ENCODE measurements at places on chromosomes 4 and X.

DNA sequence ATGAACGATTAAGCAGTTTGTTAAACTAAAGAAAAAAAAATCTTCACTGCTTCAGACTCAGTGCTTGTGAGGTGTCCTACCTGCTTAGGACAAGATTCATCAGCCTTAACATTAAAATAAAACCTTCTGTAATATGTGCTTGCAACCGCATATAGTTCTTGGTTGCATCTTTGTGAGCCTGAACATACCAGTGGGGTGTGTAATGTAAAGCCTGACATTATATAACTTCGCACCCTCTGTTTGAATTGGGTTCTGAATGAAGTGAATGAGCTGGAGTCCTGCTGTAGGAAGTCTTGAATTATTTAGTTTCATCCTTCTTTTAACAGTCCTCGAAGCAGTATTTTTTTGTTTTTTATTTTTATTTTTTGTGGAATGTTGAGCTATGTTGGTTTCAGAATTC is 3.1 kb downstream of the KDM6A start:
- no peak for DNase-seq

DNA sequence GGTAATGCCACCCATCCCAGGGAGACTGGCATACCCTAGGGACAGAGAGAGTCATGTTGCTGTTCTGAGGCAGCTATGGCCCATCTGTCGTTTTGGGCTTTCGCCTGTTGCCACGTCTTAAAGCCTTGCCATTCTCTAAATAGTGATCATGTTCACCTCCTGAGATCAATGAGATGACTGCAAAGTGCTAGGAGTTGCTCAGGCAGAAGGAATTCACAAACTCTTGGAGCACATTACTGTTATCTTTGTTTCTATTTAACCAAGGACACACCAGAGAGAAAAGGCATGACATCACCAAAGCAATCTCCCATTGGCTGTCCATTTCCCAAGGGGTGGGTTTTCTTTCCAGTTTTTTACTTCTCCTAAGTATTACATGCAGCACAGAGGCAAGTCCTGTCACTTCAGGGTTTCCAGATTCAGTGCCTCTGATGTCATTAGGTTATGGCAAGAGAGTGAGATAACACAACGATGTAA is 37.1 kb upstream of the SETD7 start:
- no peak for DNase-seq

- DNase-seq, result no peak
These were observed 10.3 kb downstream of the AKAP17A start for GRCh38 chrX:1601768-1602085.

- DNase-seq, result no peak
These were observed 19.4 kb downstream of the TRMT44 start for GRCh38 chr4:8459867-8460445.

DNA sequence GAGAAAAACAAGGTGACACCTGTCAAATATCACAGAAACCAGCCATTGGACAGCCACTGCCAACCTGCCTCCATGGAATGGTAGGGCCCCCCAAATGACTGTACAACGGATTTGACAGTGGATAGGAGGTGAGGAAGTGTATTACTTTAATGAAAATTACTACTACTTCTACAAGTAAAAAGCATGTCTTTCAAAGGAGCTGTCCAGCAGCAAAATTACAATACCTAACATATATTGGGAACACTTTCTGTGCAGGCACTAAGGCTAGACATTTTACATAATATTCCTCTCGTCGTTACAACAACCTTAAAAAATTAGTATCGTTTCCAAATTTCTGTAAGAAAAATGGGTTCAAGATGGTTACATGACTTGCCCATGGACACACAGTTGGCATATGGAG is 14.9 kb downstream of the PPP3CA start:
- DNase-seq, result no peak

DNA sequence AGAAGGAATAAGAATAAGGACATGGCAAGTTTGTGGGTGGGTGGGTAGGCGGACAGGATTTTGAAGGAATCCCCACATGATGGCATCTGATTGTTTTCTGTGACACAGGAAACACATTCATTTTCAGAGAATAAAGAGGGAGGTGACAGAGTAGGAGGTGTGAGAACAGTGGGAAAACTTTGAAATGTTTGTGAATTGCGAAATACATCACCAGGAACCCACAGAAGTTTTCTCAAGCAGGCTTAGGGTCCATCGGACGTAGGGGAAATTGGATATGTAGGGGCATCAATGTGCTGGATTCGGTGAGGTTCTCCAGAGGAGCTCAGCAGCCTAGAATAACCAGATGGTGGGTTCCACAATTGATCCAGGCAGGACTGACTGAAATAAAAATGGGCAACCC is 171.6 kb downstream of the GLRA2 start:
- no peak for DNase-seq

DNA sequence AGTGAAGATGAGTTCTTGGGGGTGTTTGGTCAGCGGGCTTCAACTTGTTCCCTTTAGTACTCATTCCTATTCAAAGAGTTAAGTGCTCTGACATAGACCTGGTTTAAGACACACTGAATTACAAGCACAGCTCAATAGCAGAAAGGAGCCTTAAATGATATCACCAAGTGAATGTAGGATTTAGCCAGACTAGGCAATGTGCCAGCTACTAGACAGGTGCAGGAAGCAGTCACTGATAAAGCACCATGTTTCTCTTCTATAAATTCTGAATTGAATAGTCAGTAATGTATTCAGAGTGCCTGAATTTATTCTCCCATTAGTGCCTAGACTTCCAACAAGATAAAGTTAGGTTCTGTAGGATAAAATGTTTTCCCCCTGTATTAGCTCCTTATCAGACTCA is 63.6 kb downstream of the ASB9 start:
- no peak for DNase-seq

DNA sequence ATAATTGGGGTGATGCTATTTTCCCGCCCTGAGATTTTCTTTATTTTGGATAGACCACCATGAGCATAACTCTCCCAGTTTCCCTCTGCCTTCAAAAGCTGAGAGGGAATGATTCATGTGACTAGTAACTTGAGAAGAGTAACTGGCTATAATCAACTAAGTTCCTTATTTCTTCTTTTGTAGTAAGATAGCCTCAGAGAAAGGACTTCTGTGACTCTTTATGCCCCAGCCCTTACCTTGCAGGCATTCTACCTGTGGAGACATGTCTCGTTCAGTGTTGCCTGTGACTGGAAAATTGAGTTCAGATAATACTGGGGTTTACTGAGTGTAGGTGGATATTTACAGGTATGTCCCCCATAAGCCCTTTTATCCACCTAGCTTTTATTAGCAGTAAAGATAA is 715.4 kb upstream of the HS3ST1 start:
- no peak for DNase-seq

- DNase-seq, result no peak
These were observed 235.9 kb upstream of the FMR1 start for GRCh38 chrX:147675819-147676218.

- DNase-seq, result no peak
These were observed 108.0 kb upstream of the ZNF518B start for GRCh38 chr4:10565166-10565780.

GRCh38 chr4:37452952-37453280 is 208.4 kb downstream of the NWD2 start:
- no peak for DNase-seq

DNA sequence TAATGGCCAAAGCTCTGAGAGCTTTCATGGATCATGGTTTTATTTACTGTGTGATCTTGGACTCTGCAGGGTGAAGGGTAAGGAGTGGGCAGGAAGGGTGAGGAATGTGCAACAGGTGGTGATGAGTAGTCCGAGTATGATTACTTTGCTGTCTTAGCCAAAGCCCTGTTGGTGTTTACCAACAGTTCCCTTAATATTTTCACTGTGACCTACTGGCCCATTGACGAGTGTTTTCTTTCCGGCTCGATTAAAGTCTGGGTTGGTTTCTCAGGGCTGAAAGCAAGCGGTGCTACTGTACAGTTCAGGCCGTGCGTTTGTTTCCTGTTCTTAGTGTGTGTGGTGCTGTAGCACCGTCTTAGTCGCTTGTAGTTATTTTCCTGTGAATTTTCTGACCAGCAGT is 2.6 kb downstream of the ARHGAP24 start:
- no peak for DNase-seq

DNA sequence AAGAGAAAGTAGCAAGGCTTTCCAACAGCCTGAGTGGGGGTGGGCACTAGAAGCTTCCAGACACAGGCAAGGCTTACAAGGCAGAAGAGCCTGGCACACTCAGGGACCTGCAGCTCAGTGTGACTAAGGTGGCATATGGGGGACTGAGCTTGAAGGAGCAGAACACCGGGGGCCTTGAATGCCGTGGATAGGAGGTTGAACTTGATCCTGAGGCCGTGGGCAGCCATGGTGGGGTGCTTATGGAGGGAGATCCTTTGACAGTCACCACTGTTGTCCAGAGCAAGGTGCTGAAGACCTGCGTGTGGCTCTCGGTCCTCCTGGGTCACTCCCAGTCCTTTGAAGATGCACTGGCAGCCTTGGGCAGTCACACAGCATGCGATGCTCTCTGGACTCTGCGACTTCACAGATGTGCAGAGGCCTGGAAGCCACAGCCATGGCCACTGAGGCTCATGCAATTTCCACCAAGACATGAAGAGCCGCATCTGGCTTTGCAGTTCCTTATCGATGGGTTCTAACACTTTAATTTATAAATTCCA is 18.3 kb downstream of the C4orf50 start:
- DNase-seq, result no peak

- DNase-seq, result no peak
These were observed 93.9 kb downstream of the CEP44 start for GRCh38 chr4:174377613-174378012.

- DNase-seq, result no peak
These were observed 28.9 kb downstream of the CASP3 start for GRCh38 chr4:184620212-184620867.

GRCh38 chr4:168569066-168569930 is 72.4 kb downstream of the PALLD start:
- no peak for DNase-seq

GRCh38 chr4:26749867-26750266 is 110.8 kb upstream of the STIM2 start:
- DNase-seq, result no peak

GRCh38 chrX:139429913-139430312 is 100.6 kb upstream of the F9 start:
- DNase-seq, result no peak

DNA sequence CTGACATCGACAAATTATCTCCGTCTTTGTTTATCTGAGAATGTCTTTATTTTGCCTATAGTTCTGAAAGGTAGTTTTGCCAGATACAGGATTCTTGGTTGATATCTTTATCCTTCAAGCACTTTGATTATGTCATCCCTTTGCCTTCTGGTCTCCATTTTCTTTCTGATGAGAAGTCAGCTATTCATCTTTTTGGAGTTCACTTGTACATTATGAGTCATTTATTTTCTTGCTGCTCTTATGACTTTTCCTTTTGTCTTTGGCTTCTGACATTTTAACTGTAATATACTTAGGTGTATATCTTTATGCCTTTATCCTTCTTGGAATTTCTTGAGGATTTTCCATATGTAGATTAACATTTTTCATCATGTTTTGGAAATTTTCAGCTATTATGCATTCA is 51.4 kb downstream of the SHROOM4 start:
- no peak for DNase-seq

- no peak for DNase-seq
These were observed 25.7 kb upstream of the SHISA3 start for GRCh38 chr4:42371305-42372252.

- no peak for DNase-seq
These were observed 14.6 kb upstream of the ANXA10 start for GRCh38 chr4:168077726-168078239.

- DNase-seq, result no peak
These were observed 304.4 kb downstream of the EVC2 start for GRCh38 chr4:5403746-5404497.

GRCh38 chrX:119726900-119727555 is 31.4 kb upstream of the SOWAHD start:
- DNase-seq, result no peak

- DNase-seq, result no peak
These were observed 3.2 kb downstream of the GATA1 start for GRCh38 chrX:48789366-48790220.

DNA sequence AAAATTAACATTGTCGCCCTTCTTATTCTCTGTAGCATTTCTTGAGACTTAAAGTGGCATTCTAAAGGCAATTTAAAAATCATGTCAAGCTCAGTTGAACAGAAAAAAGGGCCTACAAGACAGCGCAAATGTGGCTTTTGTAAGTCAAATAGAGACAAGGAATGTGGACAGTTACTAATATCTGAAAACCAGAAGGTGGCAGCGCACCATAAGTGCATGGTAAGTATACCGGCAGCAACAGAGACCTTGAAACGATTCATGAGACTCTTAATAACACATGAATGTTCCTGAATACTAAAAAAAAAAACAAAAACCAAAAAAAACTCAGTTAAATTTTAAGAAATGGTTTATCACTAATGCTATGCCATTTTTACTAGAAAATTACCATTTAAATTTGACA is 82.4 kb upstream of the HPRT1 start:
- no peak for DNase-seq

DNA sequence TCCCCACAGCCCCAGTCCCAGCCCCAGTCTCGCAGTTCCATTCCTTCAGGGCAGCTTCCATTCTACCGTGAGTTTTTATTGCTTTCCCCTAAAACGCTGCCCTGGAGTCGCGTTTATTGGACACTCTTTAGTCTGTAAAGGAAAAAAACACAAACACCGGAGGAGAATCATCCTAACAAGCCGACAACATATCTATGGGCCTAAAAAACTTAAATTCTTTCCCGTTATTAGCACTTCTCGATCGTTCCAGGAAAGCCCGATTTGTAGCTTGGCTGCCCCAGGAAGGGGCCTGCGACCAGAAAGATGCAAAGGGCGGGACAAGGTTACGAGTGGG is 178.5 kb downstream of the CBR4 start:
- DNase-seq, result no peak

DNA sequence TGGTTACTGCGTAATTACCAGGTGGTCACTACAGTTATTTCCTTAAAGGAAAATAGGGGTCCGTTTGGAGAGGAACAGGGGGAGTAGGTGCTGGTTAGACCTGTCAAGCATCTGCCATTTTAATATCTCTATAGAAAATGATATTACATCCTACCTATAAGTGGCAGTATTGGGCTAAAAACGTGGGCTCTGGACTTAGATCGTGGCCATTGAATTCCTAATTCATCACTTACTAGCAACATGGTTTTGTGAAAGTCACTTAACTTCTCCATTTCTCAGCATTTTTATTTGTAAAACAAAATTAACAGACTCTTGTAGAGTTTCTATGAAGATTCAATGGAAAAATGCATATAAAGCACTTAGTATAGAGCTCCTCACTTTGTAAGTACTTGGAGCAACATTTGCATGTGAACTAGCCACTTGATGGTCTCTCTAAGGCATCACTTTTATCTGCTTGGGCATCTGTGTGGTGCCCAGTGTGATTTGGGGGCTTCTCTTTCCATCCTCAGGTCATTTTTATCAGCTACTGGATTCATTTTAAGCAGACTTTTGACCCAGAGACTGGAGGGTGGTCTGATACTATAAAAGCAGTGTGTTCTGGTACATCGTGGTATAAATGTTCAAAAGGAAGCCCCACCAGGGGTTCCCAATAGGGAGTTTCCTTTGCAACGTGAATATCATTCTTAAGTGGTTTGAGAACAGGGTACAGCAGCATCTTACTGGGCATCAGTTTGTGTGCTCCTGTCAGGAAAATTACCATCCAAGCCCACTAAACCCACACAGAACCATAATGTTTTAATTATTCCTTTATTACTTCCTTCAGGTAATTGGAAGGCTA is 42.7 kb upstream of the RASSF6 start:
- DNase-seq, result no peak

GRCh38 chr4:38177641-38178391 is 217.6 kb downstream of the PTTG2 start:
- no peak for DNase-seq

All from right kidney (tissue), 9 donors.